ENCODE measurements at places on chromosomes 12 and 14.

GRCh38 chr14:36254020-36254624 is 66.3 kb downstream of the MBIP start:
- no peak for DNase-seq

DNA sequence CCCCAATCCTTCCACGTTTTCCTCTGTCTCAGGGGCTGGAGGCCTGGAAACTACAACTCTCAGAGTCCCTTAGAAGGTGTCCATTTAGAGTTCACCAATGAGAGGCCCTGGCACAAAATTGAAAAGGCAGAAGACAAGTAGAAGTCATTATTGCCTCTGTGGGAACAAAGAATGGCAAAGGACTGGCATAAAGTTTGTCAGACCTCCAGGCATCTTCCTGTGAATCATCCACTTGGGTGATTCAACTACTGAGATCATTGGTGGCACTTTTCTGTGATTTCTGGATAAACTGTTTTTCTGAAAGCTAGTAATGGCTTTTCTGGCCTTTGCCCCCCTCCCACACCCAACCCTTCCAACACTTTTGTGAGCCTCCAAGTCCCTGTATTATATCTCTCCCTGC is 42.6 kb upstream of the C12orf42 start:
- DNase-seq: peak; percentile 16

DNA sequence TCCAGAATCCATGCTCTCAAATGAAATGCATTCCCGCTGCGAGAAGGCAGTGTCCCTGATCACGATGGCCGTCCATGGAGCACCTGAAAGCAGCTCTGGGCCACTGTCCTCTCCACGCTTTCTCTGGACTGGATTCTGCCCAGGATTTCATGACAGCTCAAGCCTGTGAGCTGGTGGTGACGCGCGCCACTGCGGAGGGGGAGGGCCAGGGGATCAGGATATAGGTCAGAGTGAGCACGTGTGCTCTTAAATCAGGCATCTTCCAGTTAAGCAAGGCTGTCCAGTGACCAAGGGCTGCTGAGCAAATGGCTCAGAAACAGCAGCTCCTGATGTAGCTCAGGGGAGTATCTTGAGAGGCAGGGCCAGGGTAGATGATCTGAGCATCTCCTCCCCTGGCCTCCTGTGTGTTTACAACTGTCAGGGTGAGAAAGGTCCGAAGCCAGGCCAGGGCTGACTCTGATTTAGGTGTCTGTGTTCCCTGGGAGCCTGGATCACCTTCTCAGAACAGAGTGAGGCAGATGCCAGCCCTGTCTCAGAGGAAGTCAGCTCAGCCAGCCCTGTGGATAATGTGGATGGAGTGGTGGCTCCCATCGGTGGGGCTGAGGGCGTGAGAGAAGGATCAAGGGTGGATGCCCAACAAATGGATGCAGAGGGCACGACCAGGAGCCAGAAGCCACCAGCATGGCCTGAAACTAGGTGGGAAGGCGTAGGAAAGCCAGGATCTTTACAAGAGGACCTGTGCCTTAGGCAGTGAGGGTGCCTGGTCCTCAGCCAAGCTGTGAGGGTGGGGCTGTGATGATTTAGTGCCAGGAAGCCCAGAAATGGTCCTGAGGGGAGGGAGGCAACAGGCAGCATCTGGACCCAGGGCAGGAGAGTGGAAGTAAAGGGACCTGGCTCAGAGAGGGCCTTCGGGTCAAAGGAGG is 55.3 kb downstream of the ELK3 start:
- no peak for DNase-seq

GRCh38 chr14:92513204-92513965 is at the start of gene RIN3:
Gene RIN3 (plus strand): TSS chr14:92513781. CDS start chr14:92513933, 152 bp downstream.
- peak; percentile 54 for DNase-seq

GRCh38 chr14:60980811-60981632 is at the start of the genes SLC38A6 and TRMT5:
Gene SLC38A6 (plus strand): TSS chr14:60981245. CDS start chr14:60981278, 33 bp downstream.
Gene TRMT5 (minus strand): TSS chr14:60981079. CDS start chr14:60980973, 106 bp downstream.
- peak; percentile 92 for DNase-seq

DNA sequence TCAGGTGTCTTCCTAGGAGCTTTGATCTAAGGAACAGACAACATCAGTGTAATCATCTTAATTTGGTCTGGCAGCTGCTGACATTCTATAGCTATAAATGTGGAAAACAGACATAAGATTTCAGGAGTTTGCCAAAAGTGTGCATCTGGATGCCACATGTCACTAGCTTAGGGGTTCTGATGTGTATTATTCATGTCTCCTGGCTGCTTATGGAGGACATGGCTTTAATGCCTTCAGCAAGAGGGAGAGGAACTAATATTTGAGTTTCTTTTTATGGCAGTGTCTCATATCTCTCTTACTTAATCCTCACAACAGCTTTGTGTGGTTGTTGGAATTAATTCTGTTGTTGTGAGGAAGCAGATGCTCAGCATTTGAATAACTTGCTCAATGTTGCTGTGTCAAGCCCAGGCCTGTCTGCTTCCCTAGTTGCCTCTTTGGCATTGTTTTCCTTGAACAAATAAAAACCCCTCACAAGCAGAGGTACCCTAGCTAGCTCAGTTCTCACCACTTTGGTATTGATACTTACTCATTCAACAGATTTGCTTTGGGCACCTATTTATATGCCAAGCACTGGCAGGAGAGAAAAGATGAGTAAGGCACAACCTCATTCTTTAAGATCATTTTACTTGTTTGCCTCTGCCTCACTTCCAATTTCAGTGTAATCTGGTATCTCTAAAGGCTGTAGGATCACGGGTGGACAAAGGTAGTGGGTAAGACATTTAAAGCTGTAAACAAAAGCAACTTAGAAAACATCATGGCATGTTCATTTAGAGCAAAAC is 39.8 kb upstream of the EID3 start:
- no peak for DNase-seq

DNA sequence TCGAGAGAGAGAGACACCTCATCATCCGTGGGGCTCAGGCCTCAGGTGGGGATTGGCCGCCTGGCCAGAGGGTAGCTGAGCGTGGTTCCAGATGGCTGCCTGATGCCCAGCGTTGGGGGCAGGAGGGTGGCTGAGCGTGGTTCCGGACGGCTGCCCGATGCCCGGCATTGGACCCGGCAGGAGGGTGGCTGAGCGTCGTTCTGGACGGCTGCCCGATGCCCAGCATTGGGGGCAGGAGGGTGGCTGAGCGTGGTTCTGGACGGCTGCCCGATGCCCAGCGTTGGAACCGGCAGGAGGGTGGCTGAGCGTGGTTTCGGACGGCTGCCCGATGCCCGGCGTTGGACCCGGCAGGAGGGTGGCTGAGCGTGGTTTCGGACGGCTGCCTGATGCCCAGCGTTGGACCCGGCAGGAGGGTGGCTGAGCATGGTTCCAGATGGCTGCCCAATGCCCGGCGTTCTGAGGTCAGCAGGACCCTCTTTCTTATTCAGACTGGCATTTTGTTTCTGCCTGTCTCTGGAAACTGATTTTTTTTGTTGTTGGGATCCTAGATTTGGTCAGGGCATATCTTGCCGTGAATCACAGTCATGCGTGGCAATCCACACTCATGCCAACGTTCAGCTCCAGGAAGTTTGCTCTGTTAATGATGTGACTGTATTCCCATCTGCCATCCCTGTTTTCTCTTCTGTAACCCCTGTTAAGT is 40.7 kb downstream of the GALNT9 start:
- no peak for DNase-seq

DNA sequence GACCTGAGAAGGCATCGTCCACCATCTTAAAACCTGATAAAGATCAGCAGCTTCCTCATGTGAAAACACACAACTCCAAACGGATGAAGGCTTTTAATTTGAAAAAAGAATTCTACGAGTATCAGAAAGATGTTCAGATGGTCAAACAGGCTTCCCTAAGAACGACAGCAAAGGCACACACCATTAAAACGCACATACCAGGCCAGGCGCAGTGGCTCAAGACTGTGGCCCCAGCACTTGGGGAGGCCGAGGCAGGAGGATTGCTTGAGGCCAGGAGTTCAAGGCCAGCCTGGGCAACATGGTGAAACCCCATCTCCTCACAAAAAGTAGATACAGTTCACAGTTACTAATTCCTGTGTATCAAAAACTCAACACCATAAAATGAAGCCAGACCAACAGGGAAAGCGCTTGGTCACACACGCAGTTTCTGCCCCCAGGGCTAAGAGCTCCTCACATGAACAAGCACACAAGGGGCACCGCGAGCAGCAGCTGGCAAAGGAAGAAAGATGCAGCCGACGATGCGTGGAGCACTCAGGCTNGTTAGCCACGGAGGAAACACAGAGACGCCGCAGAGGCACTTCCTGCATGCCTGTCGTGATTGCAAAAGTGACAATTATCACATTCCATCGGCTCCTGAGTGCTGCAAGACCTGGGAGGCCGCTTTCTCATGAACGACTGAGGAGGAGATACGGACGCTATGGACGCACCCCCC is 78.0 kb downstream of the NOC4L start:
- DNase-seq: peak; percentile 9

GRCh38 chr12:14244876-14245669 is 120.4 kb upstream of the ATF7IP start:
- no peak for DNase-seq

DNA sequence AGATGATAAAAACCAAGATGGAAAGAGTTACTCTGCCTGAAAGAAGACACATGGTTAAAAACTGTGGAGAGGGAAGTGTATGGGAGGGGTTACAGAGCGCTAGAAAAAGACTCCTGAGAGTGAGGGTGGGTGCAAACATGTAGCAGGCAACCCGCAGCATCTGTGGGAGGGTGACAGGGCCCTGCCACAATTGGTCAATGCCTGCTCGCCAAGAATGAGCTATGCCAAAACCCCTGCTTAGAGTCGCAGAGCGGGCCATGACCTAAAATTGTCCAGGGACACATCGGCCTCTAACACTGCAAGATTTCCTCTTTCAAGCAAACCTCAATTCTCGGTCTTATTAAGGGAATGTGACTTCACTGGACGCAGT is 700 bp downstream of the PRKAG1 start:
- DNase-seq: peak; percentile 54

DNA sequence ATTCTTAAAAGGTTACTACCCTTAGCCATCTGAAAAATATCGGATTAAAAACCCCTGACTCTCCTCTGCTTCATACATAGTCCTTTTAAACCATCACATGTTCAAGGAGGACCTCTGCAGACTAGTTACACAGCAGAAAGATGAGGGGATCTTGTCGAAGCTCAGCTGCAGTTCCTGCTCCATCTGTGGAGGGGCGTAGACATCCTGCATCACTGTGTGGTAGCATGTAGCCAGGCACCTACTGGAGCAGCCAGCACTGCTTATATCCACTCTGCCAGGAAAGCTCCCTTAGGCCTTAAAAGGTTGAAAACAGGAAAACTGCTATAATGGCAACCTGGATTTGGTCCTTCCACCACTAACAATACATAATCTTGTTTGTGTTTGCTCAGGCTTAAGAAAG is 57.6 kb upstream of the STRN3 start:
- no peak for DNase-seq

GRCh38 chr12:23795494-23795893 is 154.0 kb downstream of the SOX5 start:
- no peak for DNase-seq

DNA sequence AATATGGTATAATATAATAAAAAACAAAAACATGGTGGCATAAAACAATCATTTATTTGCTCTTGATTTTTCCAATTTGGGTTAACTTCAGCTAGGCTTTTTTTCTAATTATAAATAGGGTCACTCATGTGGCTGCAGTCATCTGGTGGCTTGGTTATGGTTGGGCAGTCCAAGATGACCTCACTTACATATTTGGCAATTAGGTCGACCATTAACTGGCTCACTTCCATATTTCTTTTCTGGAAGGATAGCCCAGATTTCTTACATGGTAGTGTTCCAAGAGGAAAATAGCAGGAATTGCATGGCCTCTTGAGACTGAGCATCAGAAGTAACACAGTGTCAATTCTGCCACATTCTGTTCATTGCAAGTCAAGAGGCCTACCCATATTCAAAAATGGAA is 153.4 kb downstream of the FUT8 start:
- DNase-seq: no peak

Data from activated T-cell treated with anti-CD3 and anti-CD28 coated beads, Interleukin-2, amount 50 U/mL, for 72 hours (primary cell).